ENCODE measurements at places on chromosomes 2 and 18.

DNA sequence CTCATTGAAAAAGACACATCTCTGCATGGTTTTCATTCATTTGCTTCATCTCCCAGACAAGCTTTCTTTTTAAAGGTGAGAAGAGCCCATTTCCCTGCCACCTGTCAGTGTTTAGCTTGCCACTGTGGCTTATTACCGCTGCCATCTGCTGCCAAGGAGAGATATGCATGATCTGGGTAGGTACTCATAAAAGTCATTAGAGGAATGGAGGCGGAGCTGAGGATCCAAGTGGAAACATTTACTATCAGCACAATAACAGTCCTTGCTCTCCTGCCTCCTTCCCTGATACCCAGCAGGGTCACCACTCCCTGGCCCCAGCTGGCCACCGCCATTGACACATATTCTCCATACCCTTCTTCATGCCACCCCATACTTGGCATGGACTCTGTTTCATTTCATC, 390.4 kb downstream of the TSN start:
- no peak for DNase-seq

DNA sequence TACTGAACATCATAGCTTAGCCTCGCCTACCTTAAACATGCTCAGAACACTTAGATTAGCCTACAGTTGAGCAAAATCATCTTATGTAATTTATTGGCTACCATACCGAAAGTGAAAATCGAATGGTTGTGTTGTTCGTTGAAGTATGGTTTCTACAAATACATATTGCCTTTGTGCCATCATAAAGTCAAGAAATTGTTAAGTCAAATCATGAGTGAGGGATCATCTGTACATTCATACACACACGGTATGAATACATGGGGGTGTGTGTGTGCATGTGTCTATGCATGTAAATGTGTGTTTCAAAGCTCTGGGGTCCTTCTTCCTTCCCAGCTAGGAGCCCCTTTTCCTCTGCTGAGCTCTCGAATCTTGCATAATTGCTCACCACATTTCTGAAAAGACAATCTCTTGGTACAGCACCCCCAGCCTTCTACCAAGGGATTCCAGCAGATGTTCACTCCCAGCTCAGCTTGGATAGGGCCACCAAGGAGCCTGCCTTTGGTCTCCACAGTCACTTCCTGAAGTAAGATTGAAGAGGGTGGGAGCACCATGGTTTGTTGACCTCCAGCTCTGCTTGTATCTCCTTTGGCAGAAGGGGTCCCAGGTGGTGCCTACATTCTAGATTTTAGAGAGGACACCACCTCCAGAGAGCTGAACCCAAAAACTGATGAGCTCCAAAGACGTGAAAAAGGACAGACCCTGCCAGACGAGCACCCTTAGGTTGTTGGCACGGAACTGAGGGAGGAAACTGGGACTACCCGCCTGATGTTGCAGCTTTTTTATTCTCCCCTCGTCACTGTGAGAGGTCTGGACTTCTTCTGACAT, 33.2 kb upstream of the CYP1B1 start:
- no peak for DNase-seq

GRCh38 chr18:44497757-44498490, 182.8 kb upstream of the SETBP1 start:
- no peak for DNase-seq

DNA sequence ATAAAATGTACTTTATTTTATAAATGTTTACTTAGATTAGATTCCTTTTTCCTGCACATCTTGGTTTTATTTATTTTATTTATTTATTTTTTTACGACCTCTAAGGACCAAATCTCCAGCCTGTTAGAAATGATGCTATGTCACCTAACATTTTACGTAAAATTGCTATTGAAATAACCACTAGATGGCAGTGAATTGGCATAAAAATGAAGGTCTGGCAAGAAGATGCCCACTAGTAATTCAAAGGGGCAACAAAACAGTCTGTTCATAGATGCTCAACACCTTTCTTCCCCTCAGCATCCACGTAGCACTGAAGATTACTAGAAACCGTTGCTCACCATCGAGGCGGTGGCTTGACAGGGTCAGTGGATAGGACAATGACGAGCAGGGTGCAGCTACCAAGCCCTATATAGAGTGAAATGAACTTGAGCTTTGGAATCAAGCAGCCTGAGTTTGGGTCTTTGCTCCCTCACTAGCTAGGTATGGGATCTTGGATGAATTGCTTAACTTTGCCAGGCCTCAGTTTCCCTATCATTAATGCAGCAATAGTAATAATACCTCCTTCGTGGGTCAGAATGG, 128.7 kb upstream of the L3MBTL4 start:
- no peak for DNase-seq

GRCh38 chr18:26480897-26481795, 67.2 kb downstream of the KCTD1 start:
- no peak for DNase-seq

- no peak for DNase-seq
Observed at GRCh38 chr2:58047961-58048360, 1.4 kb downstream of the VRK2 start.

All from stimulated activated CD8-positive, alpha-beta memory T cell treated with anti-CD3 and anti-CD28 coated beads, Interleukin-7, amount 100 ng/mL, for 1 hour (primary cell).